ENCODE measurements at places on chromosomes 7 and 10. TPM values are rescaled to one million over a fixed set of nuclear protein-coding genes. Genes with fewer than 3 reads are reported as not detected.

GRCh38 chr7:73699370-73700068, 16.1 kb downstream of the BUD23 start:
- H3K36me3 ChIP-seq = peaks cover 53% of the 10 kb centered on the region
- no peak overlapping the region for H3K27ac ChIP-seq
- H3K4me1 ChIP-seq = peaks cover 6% of the 10 kb centered on the region
- no peak for DNase-seq
- no peaks in the 10 kb centered on the region for H3K27me3 ChIP-seq
- no peak overlapping the region for H3K4me3 ChIP-seq

DNA sequence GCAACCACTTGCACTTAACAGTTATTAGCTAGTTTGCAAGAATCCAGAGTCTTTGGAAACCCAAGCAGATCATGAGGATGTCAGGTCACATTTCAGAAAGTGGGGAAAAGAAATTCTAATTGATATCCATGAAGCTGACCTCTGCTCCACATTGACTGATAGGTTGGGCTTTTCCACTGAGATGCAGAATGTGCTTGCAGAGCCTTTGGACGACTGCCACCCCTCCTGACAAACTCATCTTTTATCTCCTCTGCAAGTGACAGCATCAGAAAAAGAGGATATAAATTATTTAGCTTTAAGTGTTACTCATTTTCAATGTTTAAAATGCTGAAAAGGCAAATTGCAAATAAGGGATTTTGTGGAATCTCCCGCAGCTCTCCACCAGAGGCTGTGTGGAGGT, 75.3 kb downstream of the C10orf90 start:
- H3K4me1 ChIP-seq = no peaks in the 10 kb centered on the region
- H3K4me3 ChIP-seq = no peak overlapping the region
- H3K27ac ChIP-seq = no peak overlapping the region
- DNase-seq = no peak

DNA sequence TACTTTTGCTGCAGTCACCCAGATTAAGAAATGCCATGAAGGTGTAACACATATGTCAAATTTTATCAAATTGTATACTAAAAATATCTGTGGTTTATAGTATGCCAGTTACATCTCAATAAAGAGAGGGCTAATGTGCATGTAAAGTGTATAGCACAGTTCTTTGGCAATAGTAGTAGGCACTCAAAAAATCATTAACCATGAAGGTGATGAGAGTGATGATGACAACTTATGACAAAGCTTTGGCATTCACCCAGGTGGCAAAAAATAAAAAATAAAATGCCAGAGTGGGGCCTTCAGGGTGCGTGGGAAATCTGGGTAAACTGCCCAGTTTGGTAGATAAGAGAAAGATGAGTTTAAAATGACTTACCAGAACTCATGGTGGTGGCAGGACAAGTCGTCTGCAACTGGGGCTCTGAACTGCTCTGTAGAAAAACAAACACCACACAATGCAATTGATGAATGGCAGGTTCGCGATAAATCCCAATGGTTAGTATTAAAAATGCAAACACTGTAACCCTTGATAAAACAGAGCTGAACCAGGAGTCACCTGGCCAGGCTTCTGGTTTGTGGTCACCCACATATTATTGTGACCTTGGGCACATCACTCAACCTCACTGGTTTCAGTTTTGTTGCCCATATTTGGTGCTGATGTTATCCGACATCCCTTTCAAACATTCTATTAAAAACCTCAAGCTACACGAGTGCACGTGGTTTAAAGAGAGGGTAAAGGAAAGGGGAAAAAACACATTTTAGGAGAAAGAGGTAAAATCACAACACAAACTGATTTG, 120.2 kb downstream of the SORBS1 start:
- no peaks in the 10 kb centered on the region for H3K27me3 ChIP-seq
- no peak for DNase-seq
- H3K36me3 ChIP-seq = no peaks in the 10 kb centered on the region
- H3K4me3 ChIP-seq = no peak overlapping the region

- DNase-seq = no peak
- no peak overlapping the region for H3K4me3 ChIP-seq
- no peak overlapping the region for H3K27ac ChIP-seq
- H3K27me3 ChIP-seq = no peaks in the 10 kb centered on the region
- H3K36me3 ChIP-seq = no peaks in the 10 kb centered on the region
Measured at GRCh38 chr10:113576852-113577251, 24.0 kb downstream of the HABP2 start.

DNA sequence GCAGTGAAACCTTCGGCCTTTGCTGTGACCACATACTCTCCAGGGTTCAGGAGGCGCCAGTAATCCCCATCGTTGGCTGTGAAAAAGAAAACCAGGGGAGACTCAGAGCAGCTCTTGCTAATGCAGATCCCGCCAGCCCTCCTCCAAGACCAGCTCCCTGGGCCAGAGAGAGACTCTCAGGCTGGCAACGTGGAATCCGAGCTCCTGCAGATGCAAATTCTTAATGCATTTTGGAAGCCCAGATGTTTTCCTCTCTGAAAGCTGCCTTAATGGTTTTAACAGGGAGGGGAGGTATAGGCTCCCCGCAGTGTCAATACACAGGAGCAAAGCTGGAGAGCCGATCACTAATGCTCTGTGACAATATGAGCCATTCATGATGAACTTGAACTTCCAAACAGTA, 80.8 kb downstream of the GPR26 start:
- no peak for DNase-seq
- H3K4me1 ChIP-seq = no peaks in the 10 kb centered on the region
- no peak overlapping the region for H3K27ac ChIP-seq
- H3K4me3 ChIP-seq = no peak overlapping the region
- no peaks in the 10 kb centered on the region for H3K36me3 ChIP-seq

- no peak overlapping the region for H3K4me3 ChIP-seq
- H3K27ac ChIP-seq = peak overlapping the region; percentile 54
- H3K36me3 ChIP-seq = no peaks in the 10 kb centered on the region
- DNase-seq = no peak
- H3K27me3 ChIP-seq = no peaks in the 10 kb centered on the region
Measured at GRCh38 chr10:96287392-96288105, 16.2 kb upstream of the BLNK start.

GRCh38 chr10:119023553-119023868, 6.0 kb upstream of the NANOS1 start:
- no peak overlapping the region for H3K27ac ChIP-seq
- peaks cover 13% of the 10 kb centered on the region for H3K4me1 ChIP-seq
- DNase-seq = no peak
- H3K4me3 ChIP-seq = no peak overlapping the region
- no peaks in the 10 kb centered on the region for H3K27me3 ChIP-seq
- no peaks in the 10 kb centered on the region for H3K36me3 ChIP-seq

DNA sequence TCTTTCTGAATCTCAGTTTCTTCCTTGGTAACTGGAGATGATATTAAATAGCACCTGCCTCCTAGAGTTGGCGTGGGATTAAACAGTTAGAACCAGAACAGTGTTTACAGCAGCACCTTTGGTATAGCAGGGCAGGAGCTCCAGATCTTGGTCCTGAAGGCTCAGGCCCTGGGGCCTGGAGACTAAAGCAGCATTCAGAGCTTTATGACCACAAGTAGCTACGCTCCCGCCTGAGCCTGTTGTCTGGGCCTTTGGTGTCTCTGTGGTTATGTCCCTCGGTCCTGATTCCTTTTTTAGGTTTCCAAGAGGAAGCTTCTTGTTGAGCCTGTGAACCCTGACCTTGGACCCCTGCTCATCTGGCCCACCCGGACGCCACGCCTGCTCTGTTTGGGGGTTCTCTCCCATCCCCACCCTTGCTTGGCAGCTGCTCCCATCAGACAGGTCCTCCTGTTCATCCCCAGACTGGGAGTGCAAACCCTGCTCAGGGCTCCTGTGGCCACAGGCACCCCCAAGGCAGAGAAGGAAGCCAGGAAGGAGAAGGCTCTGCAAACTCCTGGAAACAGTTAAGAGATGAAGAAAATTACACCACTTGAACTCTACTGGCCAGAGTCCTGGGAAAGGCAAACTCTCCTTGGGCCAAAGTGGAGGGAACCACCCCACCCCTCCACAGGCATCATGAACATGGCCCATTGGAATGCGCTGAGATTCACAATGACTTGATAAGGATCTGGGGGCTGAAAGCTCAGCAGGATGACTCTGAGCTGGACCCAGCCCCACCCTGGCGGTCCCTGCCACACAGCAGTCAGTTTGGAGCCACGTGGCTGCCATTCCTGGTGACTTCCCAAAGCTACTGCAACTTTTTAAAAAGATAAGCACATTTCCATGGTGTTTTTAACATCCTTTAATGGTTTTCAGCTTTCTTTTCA, 50.1 kb upstream of the TMEM72 start:
- peaks cover 14% of the 10 kb centered on the region for H3K4me1 ChIP-seq
- no peaks in the 10 kb centered on the region for H3K27me3 ChIP-seq
- H3K4me3 ChIP-seq = no peak overlapping the region
- no peaks in the 10 kb centered on the region for H3K36me3 ChIP-seq

- H3K36me3 ChIP-seq = peaks cover 29% of the 10 kb centered on the region
- H3K27ac ChIP-seq = peak overlapping the region; percentile 71
- no peak overlapping the region for H3K4me3 ChIP-seq
- no peaks in the 10 kb centered on the region for H3K27me3 ChIP-seq
Measured at GRCh38 chr10:102612964-102613275, 31.4 kb upstream of the TRIM8 start.

DNA sequence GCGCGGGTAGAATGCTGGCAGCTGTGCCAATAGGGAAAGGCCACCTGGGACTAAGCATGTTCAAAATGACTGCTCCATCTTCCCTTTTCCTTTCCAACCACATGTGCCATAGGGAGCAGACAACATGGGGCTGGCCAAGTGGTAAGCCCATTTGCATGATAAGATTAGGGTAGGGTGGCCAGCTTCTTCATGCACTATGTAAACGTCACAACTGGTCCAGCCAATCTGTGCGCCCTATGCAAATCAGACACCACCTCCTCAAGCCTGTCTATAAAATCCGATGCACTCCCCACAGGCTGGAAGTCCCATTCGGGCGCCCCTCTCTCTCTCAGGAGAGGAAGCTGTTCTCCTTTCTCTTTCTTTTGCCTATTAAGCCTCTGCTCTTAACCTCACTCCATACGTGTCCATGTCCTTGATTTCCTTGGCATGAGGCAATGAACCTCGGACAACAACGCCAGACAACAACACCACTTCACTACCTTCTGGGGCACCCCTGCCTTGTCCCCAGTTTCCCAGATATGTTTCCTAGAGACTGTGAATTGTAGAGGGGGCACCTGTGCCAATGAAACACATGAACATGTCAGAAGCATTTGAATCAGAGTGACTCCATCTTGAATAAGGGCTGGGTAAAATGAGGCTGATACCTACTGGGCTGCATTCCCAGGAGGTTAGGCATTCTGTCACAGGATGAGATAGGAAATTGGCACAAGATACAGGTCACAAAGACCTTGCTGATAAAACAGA, 19.1 kb upstream of the EXOC6 start:
- DNase-seq = no peak
- H3K27me3 ChIP-seq = no peaks in the 10 kb centered on the region
- H3K27ac ChIP-seq = no peak overlapping the region
- H3K4me3 ChIP-seq = no peak overlapping the region

DNA sequence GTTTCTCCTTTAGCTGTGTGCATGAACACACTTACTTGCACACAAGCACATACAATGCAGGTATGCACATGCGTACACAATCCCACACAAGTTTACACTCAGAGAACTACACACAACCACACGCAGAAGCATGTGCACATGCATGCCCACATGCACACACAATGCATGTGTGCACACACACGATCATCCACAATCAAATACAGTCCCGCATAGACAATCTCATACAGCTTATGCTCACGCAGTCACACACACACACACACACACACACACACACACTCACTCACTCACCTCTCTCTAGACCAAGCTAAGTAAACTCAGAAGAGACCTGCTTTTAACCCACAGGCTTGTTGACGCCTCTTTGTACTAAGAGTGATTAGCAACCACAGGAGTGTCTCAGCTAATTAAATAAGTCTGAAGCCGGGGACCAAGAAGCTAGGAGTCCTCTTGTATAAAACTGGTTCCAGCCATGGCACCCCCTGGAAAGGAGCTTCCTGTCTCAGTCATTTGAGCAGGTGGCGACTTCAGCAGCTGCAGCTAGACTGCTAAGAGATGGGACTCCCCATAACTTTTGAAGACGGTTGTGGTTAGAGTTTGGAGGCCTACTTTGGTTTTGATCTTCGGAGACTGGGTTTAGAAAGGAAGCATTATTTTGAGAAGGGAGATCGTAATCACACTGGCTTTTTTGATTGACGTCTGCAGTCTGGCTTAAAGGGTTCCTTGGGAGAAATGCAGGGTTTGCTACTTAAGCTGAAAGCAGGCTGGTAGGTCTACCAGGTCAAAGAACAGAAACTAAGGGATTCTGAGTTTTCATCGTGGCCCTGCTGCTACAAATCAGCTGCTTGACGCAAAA, 82.3 kb upstream of the ADRB1 start:
- H3K4me3 ChIP-seq = no peak overlapping the region
- peak overlapping the region; percentile 74 for H3K27ac ChIP-seq
- H3K27me3 ChIP-seq = no peaks in the 10 kb centered on the region
- no peaks in the 10 kb centered on the region for H3K36me3 ChIP-seq
- no peak for DNase-seq

DNA sequence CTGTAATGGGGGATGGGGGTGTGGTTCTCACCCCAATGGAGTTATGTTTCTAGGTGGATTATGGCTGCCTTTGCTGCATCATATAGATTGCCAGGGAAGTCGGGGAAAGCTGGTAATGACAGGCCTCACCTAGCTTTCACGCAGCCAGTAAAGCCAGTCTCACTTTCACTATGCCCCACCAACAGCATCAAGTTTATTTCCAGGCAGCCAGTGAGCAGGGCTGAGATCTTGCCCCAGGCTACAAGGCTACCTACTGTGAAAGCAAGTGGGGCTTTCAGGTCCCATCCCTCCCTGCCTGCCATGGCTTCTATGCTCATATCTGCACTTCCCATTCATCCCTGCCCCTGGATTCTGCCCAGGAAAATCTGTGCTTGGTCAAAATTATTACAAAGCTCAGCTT, 61.7 kb upstream of the NXPH1 start:
- no peaks in the 10 kb centered on the region for H3K4me1 ChIP-seq
- DNase-seq = no peak
- H3K27me3 ChIP-seq = no peaks in the 10 kb centered on the region
- no peaks in the 10 kb centered on the region for H3K36me3 ChIP-seq
- no peak overlapping the region for H3K4me3 ChIP-seq
- H3K27ac ChIP-seq = no peak overlapping the region

GRCh38 chr7:105002-105401, 87.4 kb upstream of the FAM20C start:
- H3K27ac ChIP-seq = no peak overlapping the region
- no peak overlapping the region for H3K4me3 ChIP-seq
- no peaks in the 10 kb centered on the region for H3K4me1 ChIP-seq
- no peaks in the 10 kb centered on the region for H3K27me3 ChIP-seq

DNA sequence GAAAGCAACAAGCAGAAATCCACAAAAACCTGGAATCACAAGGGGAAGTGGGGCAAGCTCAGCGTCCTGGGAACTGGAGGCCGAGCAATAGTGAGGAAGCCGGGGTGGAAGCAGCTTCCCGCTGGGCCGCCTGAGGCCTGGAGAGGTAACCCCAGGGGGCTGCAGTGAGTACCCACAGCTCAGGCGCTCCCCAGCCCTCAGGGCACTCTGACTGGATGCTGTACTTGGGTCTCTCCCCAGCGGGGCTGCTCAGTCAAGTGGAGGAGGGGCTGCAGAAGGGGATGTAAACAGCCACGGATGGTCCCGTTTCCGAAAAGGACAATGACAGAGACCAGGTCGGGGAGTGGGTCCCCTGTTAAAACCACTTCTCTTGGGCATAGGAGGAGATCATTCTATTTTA, 50.3 kb downstream of the SLIT1 start:
- DNase-seq = no peak
- H3K27ac ChIP-seq = no peak overlapping the region
- peaks cover 7% of the 10 kb centered on the region for H3K27me3 ChIP-seq
- H3K4me3 ChIP-seq = no peak overlapping the region

SPDYE6 gene
- not detected for total RNA-seq

ASZ1 gene
- not detected for total RNA-seq

EPO gene
- total RNA-seq = not detected

JAZF1 gene
- total RNA-seq = 19.4 TPM

GFRA1 gene
- 9.8 TPM for total RNA-seq

TAS2R41 gene
- not detected for total RNA-seq

TMEM229A gene
- total RNA-seq = not detected

TFEC gene
- total RNA-seq = 41.9 TPM

ITIH5 gene
- total RNA-seq = 14.8 TPM
